ENCODE measurements at places on chromosomes 2 and 18.

- no peak for DNase-seq
These were observed 66.5 kb upstream of the THUMPD2 start for GRCh38 chr2:39845460-39846146.

DNA sequence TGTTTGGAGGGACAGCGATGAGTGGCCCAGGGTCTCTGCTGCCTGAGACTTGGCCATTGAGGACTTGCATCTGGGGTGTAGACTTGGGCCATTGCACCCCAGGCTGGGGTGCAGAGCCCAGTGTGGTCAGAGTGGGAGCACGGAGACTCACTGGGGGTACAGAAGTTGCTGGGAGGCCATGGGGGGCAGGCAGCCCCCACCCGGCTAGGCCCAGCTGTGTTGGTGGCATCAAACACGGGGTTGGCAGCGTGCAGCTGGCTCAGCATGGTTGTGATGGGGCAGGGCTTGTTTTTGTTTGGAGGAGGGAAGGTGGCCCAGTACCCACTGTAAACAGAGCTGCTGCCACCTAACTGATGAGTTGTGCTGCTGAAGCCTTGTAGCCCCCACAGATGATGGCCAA lies 42.1 kb downstream of the GLI2 start:
- DNase-seq = no peak

- no peak for DNase-seq
These were observed 66.7 kb downstream of the KIAA1328 start for GRCh38 chr18:36895606-36896005.

GRCh38 chr2:215811409-215812345 lies 201.7 kb downstream of the MREG start:
- DNase-seq = no peak

DNA sequence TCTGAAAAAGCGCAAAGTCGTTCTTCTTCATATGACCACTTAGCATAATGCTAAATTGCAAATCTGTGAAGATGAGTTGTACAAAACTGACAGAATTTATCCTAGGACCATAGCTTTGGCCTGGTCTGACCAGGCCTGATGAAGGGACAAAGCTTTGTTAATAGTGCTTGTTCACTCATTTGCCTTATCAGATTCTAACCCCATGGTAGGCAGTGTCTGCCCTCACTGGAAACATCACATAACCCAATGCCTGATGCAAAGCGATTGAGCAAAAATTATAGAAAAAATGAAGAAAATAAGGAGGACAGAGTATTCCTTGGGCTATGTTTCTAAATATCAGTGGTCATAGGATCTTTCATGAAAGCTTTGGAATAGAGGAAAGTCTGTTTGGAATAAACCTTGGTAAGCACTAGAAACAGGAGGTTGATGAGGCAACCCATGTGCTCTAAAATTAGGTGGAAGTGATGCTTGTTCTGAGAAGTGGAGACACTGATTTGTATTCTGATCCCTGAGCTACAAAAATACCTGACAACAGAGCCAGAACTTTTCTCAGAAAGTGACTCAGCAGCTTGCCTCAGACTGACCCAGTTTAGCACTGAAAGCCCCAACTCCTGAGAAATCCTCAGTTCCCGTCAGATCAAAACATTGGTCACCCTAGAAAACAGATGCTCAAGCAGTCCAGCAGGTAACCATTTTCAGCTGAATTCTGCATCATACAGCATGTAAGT lies 131.4 kb upstream of the MAPRE2 start:
- no peak for DNase-seq

- no peak for DNase-seq
These were observed 25.4 kb downstream of the ASXL3 start for GRCh38 chr18:33603454-33603853.

- no peak for DNase-seq
These were observed 86.0 kb downstream of the RTN4 start for GRCh38 chr2:54964271-54964670.

DNA sequence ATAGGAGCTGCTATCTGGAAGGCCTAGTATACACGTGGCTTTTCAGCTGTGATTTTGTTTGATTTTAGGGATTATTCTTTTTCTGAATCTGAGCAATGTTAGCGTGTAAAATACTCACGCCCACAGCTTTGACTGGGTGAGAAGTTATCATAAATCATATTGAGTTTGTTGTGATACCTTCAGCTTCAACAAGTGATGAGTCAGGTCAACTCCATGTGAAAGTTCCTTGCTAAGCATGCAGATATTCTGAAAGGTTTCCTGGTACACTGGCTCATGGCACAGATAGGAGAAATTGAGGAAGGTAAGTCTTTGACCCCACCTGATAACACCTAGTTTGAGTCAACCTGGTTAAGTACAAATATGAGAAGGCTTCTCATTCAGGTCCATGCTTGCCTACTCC lies at the start of gene GKN1:
TSS of gene GKN1 (plus strand) at position 386 of the 400 bp plus-strand sequence. CDS start 42 bp downstream, outside the sequence.
- no peak for DNase-seq

Data from DMS 273 treated with DMSO at 0.1 percent for 48 hours (cell line).